ENCODE measurements at places on chromosomes 4 and X.

DNA sequence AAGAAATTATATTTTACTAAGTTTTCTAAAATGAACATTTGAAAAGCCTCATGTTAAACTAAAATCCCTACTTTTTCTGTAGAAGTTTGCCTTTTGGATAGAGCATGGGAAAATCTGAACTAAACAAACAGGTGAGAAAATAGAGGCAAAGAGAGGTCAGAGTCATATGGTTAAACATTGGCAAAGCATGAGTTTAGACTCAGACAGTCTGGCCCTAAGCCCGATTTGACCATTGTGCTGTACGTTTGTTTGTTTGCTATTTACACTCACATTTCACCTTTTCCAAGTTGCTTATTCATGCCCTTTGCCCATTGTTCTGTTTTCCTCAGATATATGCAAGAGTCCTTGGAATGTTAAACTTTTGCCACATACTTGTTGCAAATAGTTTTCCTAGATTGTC is 85.4 kb downstream of the TIGD2 start:
- DNase-seq, result no peak

DNA sequence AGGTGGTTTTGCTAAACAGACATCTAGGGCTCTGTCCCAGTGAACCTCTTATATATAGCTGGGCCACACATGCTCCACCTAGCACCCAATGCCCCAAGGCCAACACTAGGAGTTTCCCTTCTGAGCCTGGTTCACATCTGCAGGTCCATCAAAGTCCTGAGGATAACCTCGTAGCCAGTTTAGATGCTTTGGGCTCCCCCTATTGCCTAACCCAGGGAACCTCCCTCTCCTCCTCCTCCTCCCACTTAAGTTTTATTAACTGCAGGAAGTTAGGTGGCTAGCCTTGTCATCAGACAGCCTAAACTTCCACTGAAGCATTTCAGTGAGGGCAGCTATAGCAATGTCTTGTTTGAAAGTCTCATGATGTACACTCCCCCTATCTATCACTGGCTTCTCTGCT is 88.0 kb downstream of the GUCY2F start:
- no peak for DNase-seq

DNA sequence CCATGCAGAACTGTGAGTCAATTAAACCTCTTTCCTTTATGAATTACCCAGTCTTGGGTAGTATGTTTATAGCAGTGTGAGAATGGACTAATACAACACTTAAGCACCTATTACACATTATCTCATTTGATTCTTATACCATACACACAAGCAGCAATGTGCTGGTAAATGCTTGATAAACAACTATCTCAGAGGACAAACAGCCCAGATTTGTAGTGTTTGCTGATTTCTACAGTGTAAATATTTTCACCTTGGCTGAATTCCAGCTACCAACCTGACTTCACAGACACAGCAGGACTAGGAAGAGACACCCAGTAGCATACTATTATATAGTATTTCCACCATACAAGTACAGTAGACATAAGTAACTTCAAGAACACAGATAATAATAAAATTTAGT is 406.5 kb upstream of the CNKSR2 start:
- peak; percentile 1 for DNase-seq

DNA sequence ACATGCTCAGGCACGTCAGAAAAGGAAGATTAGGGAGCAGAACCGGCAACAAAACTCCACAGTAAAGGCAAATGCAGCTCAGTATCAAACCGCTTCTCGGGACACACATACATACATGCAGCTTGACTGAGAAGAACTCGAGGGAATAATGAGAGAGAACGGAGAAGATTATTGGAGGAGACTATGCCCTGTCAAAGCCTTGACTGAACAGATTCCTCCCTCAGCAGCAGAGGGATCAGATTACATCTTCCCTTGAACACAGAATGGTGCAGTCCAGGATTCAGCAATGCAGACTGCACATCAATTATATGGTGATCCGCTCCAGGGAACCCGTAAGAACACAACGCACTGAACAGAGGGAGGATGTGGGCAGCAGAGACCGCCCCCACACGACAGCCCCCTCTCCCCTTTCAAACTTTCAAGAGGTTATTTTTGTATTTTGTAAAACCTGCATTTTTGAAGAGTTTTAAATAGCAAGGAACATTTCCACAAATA is 183.2 kb downstream of the FBXW7 start:
- DNase-seq, result peak; percentile 65

DNA sequence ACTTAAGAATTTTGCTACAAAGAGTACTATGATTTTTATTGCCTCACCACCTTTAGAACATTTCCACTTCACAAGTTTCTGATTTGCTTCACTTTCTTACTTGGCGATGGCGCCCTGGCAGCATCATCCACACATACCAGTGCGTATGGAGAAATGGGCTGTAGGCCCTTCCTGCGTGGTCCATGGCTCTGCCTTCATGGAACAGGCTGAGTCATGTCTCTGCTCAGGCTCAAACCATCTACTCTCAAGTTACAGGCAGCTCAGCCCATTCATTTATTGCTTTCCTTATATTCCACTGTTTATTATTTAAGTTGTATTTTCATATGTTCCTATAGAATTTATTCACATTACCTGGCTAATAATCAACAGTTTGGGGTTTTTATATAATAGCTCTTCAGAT is 21.1 kb downstream of the CASP3 start:
- DNase-seq, result no peak

DNA sequence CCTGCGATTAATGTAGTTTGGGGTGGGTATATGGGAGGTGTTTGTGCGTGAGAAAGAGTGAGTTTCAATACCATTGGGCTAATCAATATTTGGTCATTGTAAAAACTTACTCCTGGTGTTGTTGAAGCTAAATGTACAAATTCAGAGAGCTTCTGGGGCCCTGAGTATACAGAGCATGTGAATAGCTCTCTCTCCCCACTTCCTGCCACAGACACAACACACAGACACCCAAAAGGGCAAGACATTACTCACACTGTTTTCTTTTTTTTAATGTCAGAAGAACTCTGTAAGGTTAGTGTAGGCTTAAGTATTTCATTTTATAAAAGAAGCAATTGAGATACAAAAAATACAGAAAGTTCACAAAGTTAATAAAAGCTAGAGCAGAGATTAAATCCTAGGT is 151.3 kb upstream of the KCNIP4 start:
- no peak for DNase-seq

- no peak for DNase-seq
These were observed 50.6 kb upstream of the BEND2 start for GRCh38 chrX:18271309-18271708.

GRCh38 chr4:131316086-131316485 is 1833.0 kb upstream of the PCDH10 start:
- DNase-seq, result no peak

GRCh38 chr4:52244848-52245247 is 193.7 kb downstream of the SPATA18 start:
- DNase-seq, result no peak

GRCh38 chr4:106529348-106530023 is 160.9 kb upstream of the GIMD1 start:
- no peak for DNase-seq

DNA sequence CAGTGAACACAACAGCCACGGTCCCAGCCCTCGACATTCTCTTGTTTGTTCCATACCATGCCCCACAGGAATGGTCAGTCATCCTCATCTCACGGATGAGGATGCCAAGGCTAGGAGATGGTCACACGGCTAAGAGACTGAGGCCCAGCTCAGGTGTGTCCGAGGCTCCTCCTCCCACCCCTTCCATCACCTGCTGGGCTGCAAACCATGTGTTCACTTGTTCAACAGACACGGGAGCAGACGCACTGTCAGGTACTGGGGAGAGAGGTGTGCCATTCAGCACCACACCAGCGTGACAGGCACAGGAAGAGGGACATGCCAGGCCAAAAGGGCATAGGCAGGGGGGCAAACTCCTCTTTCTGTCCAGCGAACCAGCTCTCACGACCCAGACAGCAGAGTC is 45.9 kb downstream of the ABLIM2 start:
- DNase-seq, result no peak

GRCh38 chrX:49844611-49845010 is 15.5 kb downstream of the PAGE4 start:
- DNase-seq, result no peak

- no peak for DNase-seq
These were observed 64.1 kb upstream of the SCOC start for GRCh38 chr4:140309124-140309870.

DNA sequence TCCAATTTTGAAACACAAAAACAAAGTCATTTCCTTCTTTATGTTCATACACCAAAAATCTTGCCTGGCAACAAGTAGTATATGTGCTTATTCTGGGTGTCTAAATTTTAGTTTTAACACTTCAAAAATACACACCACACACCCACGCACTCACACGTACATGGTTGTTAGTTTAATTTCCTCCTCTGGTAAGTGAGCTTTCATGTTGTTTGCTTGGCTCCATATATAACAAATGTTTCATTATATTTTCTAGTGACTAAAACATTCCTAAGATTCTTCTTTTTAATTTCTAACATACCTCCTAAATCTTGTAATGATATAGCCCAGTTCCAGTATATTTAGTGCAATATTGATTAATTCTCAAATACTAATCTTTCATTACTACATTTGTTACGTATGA is 80.9 kb downstream of the PRDM5 start:
- no peak for DNase-seq

DNA sequence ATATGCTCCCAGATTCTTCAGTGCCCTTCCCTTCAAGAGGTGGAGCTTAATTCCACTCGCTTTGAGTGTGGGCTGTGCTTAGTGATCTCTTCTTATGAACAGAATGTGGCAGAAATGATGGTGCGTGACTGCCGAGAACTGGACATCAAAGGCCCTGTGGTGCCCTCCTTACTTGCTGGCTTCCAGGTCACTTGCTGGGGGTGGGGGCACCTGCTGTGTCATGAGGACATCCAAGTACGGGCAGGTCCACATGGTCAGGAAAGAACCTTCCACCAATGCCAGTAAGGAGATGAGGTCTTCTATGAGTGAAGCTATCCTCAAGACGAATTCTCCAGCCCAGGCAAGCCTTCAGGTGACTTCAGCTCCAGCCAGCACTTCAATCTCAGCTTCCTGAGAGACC is 95.8 kb downstream of the FAM53A start:
- no peak for DNase-seq

DNA sequence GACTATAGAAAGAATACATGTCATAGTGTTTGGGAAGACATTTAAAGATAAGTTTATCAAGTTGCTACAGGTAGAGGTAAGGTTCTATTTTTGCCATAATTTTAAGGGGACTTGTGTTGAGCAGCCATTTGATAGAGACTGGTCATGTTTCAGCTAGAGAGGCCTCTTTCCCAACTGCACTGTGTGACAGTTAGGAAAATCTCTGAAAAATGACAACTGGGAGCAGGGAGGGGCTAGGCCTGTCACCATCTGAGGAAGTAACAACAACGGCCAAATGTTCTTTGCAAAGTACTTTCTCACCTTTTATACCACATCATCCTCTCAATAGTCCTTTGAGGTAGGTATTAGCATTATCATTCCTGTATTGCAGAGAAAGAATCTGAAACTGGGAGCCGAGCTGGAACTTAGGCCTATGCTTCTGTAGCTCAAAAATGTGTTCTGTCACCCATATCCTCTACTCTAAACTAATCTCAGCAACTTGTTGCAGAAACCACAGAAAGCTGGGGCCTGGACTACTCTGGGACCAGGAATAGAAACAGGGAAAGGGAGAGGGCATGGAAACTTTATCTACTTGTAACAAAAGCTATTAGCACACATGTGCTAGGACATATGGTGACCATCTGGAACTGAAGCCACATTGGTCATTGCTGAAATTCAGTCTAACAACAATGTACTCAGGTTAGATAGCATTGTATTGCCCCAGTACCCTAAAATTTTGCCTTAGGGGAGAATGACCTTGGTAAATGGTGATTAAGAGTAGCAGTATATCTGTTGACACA is 198.9 kb downstream of the MID1IP1 start:
- no peak for DNase-seq

DNA sequence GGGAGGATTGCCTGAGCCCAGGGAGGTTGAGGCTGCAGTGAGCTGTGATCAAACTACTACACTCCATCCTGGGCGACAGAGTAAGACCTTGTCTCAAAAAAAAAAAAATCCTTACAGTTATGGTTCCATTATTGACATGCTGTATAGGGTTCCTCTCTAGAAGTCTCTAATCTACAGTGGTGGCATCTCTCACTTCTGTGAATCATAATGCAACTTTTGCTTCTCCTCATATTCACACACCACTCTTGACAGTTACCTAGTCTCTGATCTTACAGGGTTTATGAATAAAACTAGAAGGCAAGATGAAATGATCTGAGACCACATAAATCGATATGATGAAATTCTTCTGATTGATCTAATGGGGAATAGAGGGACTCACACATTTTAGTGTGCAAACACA is 40.6 kb downstream of the DOCK11 start:
- DNase-seq, result no peak

DNA sequence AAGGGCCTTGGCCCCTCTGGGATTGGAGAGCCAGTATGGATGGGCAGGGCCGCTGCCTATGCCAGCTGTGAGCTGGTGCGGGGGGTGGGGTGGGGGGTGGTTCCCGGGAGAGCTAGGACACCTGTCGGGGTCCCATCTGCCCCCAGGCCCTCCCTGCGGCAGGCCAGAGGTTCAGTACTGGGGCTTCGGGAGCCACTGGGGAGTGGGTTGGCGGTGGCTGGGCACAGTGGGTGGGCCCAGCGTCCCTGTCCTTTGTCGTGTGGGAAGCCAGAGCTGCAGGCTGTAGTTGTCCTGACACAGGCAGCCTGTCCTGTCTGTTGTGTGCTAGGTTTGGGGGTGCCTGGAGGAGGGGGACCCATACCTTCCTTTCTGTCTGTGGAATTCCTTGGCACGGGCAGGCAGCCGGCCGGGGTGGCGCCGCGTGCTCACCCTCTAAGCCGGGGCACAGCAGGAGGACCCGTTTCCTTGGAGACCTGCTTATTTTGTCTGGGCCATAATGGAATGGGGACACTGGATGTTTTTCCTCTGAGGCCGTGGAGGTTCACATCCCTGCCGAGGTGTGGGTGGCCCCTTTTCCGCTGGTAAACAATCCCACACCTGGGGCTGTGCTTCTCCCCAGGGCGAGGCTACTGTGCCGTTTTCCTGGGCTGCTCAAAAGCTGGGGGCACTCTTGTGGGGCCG is 14.8 kb downstream of the DOK7 start:
- DNase-seq, result no peak

DNA sequence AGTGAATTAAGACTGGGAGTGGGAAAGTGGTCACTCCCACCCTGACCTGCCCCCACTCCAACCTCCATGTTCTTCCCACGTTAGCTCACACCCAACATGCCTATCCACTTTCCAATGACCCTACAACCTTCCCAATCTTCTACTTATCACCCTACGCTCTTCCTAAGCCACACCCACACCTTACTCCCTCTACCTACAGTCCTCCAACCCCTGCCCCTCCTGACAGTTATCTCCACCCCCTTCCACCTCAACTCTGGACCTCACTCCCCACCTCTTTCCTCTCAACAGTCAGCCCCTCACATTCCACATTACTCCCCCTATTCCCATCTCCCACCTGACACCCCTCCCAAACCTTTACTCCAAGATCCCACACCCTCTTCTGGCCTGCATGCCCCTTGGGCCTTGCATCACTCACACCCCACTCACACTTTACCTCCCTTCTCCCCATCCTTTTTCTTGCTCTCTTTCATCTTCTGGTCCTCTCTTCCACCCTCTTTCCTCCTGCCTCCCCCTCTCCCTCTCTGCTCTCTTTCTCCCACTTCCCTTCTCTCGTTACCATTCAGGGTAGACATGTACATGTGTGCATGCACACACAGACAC is 6.9 kb downstream of the NALF2 start:
- DNase-seq, result no peak

All from SHP77 (cell line).